ENCODE measurements at places on chromosomes 12 and 14. TPM values are rescaled to one million over a fixed set of nuclear protein-coding genes. Genes with fewer than 3 reads are reported as not detected.

DNA sequence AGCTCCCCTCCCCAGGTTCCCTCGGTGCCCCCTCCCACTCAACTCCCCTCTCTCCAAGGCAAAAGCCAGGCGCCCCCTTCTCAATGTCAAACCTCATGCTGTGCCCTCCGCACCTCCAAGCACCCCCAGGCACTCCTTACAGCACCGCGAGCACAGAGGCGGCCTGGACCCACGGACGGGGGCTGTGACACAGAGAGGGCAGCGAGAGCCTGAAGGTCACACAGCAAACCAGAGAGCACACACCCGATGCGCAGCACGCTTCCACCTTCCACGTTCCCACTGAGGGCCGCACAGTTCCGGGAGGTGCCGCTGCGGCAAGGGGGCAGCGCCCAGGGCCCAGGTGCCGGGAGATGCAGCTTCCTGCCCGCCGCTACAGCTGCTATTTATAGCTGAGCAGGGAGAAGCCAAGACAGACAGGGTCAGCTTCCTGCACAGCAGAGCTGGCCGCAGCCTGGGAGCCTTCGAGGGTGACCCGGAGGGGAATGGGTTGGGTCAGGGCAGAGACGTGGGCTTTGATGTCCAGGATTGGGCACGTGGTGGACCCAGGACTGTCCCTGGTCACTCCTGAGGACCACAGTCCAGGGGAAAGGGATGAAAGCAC, 12.9 kb downstream of the NCOR2 start:
- peaks cover 70% of the 10 kb centered on the region for H3K4me1 ChIP-seq
- H3K4me3 ChIP-seq, result no peak overlapping the region
- H3K27ac ChIP-seq, result no peak overlapping the region
- no peaks in the 10 kb centered on the region for H3K27me3 ChIP-seq

GRCh38 chr12:24088751-24089509, 139.5 kb upstream of the SOX5 start:
- no peak for DNase-seq
- no peaks in the 10 kb centered on the region for H3K36me3 ChIP-seq
- no peaks in the 10 kb centered on the region for H3K4me1 ChIP-seq
- no peak overlapping the region for H3K4me3 ChIP-seq
- no peaks in the 10 kb centered on the region for H3K27me3 ChIP-seq

GRCh38 chr14:22549981-22550673, 38.9 kb downstream of the DAD1 start:
- H3K4me1 ChIP-seq, result peaks cover 72% of the 10 kb centered on the region
- no peak for DNase-seq
- H3K27me3 ChIP-seq, result no peaks in the 10 kb centered on the region
- H3K27ac ChIP-seq, result peak overlapping the region; percentile 95

GRCh38 chr14:82075566-82075965, 541.9 kb upstream of the SEL1L start:
- no peak for DNase-seq
- no peaks in the 10 kb centered on the region for H3K27me3 ChIP-seq
- H3K4me1 ChIP-seq, result no peaks in the 10 kb centered on the region
- no peaks in the 10 kb centered on the region for H3K36me3 ChIP-seq
- H3K4me3 ChIP-seq, result no peak overlapping the region

GRCh38 chr12:11718768-11719253, 69.3 kb downstream of the ETV6 start:
- no peak overlapping the region for H3K4me3 ChIP-seq
- H3K36me3 ChIP-seq, result peaks cover 16% of the 10 kb centered on the region
- H3K4me1 ChIP-seq, result peaks cover 34% of the 10 kb centered on the region
- H3K27me3 ChIP-seq, result no peaks in the 10 kb centered on the region
- no peak overlapping the region for H3K27ac ChIP-seq

DNA sequence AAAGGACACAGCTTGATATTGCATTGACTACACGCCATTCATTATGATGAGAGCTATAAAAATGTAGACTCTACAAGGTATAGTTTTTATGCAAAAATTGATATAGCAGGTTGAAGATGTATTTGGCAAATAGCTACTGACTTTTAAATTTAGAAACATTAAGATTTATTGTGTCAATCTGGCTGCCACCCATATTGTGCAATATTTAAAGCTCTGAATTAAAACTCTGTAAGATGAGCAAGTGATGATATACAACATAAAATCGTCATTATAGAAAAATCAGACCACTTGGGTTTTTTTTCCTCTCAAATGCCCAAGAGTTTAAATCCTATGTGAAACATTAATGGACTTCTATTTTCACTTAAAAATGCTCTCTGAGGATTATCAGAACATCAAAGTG, 36.8 kb upstream of the E2F7 start:
- DNase-seq, result no peak
- no peak overlapping the region for H3K4me3 ChIP-seq
- H3K36me3 ChIP-seq, result no peaks in the 10 kb centered on the region
- no peak overlapping the region for H3K27ac ChIP-seq

DNA sequence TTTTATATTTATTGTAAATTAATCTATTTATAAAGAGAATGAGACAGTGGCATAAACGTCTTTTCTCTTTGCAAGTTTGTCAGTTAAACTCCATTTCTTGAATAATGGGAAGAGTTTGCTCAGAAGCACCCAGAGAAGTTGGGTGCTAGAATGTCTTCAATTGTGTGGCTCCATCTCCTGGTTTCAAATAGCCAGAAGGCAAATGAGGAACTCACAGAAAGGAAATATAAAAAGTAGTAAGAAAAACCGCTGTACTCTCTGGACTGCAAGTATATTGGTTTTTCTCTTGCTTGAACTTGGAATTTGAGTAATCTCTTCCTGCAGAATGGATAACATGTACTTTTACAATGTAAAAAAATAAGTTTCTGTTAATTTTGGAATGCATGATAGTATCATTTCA, 217.5 kb downstream of the DPY19L2 start:
- H3K36me3 ChIP-seq, result no peaks in the 10 kb centered on the region
- DNase-seq, result no peak
- H3K27me3 ChIP-seq, result no peaks in the 10 kb centered on the region
- H3K27ac ChIP-seq, result no peak overlapping the region
- H3K4me1 ChIP-seq, result no peaks in the 10 kb centered on the region

DNA sequence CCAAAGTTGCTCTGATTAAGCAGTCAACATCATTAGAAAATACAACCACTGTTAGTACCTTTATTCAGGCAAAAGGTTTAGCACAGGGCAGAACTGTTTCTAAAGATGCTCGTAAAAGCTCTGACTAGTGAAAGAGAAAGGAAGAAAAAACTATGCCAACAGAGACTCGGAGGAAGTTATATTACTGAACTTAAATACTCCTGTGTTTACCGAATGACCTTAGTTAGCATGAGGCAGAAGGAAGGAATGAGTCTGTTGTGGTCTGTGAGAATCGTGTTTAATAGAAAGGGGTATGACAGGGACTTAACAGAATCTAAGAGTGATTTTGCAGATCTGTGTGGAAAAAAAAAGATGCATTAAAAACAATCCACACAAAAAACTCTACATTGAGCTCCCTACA, 84.1 kb upstream of the OVCH1 start:
- H3K36me3 ChIP-seq, result no peaks in the 10 kb centered on the region
- H3K27me3 ChIP-seq, result no peaks in the 10 kb centered on the region
- H3K4me3 ChIP-seq, result no peak overlapping the region
- H3K27ac ChIP-seq, result no peak overlapping the region

DNA sequence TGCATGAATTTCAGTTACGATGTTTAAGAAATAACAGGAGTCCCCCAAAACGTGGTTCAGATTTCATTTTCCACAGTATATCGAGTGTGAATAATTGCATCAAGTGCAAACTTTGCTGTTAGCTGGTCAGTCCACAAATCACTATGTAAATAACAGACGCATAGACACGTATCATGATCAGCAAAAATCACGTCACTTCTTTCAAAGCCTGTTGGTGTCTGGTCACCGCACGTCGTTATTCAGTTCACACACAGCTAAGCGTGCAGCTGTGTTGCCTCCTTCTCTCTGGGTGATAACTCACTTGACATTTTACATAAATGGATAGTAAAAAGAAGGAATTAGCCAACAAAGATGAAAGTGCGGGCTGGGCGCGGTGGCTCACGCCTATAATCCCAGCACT, 126.8 kb upstream of the MED13L start:
- H3K36me3 ChIP-seq, result peaks cover 10% of the 10 kb centered on the region
- no peak overlapping the region for H3K27ac ChIP-seq
- H3K4me1 ChIP-seq, result peaks cover 23% of the 10 kb centered on the region

- DNase-seq, result peak; percentile 84
- peaks cover 8% of the 10 kb centered on the region for H3K36me3 ChIP-seq
- peak within 1 kb of the TSS; percentile 93 for H3K27ac ChIP-seq
- H3K4me3 ChIP-seq, result peak within 1 kb of the TSS; percentile 82
- no peaks in the 10 kb centered on the region for H3K27me3 ChIP-seq
Observed at GRCh38 chr14:75126679-75127473, at the start of gene NEK9. Gene NEK9 (minus strand): TSS chr14:75127048. CDS start chr14:75126921, 127 bp downstream.

- peaks cover 8% of the 10 kb centered on the region for H3K36me3 ChIP-seq
- peaks cover 70% of the 10 kb centered on the region for H3K4me1 ChIP-seq
Observed at GRCh38 chr14:95496111-95496681, 20.3 kb downstream of the SYNE3 start.

- peaks cover 26% of the 10 kb centered on the region for H3K4me1 ChIP-seq
- H3K27ac ChIP-seq, result no peak overlapping the region
- DNase-seq, result no peak
- peaks cover 18% of the 10 kb centered on the region for H3K27me3 ChIP-seq
- H3K36me3 ChIP-seq, result no peaks in the 10 kb centered on the region
Observed at GRCh38 chr14:99382781-99383471, 97.7 kb downstream of the SETD3 start.

SLC38A2 gene
- polyA plus RNA-seq, result 56.1 TPM

FGF6 gene
- polyA plus RNA-seq, result not detected

KCNA1 gene
- polyA plus RNA-seq, result not detected

KRT4 gene
- not detected for polyA plus RNA-seq

TAMALIN gene
- polyA plus RNA-seq, result 28.7 TPM

OASL gene
- polyA plus RNA-seq, result 4.4 TPM

TMEM119 gene
- polyA plus RNA-seq, result not detected

PZP gene
- not detected for polyA plus RNA-seq

BHLHE41 gene
- 2.3 TPM for polyA plus RNA-seq

CACNA2D4 gene
- polyA plus RNA-seq, result 3.1 TPM

Measured in naive B cell (primary cell).